ENCODE measurements at places on chromosomes 4 and X.

- DNase-seq: no peak
Observed at GRCh38 chrX:7334253-7334935, 186.4 kb upstream of the PUDP start.

GRCh38 chr4:174181827-174182226 lies 101.6 kb downstream of the FBXO8 start:
- no peak for DNase-seq

DNA sequence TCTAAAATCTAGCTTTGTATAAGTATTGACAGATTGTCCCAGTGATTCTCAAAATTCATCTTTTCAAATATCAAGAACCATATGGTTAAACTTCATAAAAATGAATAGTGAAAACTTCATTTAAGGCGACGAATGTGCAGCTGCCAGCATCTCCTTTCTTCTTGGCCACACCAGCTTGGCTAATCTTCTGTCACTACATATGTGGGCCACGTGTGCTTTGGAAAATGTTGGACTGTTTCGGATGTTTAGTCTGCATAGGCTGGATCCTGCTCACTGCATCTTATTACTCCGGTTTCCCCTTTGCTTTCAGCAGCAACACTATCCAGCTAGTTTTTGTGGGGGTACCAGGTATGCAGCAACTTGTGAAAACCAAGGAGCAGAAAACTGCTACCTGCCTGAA lies 221.9 kb downstream of the BMPR1B start:
- no peak for DNase-seq

DNA sequence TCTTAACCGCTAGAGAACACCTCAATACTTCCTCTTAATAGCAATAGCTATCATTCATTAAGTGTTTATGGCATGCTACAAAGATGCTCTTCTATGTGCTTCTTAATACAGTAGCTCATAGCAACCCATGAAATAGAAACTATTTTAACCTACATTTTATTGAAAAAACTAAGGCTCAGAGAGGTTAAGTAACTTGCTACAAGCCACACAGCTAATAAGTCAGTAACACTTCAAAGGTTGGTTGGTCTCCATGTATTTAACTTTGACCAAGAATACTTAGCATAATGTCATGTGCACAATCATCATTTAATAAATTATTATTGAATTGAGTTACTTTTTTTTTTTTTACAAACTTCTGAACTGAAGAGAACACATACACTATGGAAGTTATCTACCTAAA lies 36.1 kb downstream of the IL13RA1 start:
- DNase-seq: no peak

DNA sequence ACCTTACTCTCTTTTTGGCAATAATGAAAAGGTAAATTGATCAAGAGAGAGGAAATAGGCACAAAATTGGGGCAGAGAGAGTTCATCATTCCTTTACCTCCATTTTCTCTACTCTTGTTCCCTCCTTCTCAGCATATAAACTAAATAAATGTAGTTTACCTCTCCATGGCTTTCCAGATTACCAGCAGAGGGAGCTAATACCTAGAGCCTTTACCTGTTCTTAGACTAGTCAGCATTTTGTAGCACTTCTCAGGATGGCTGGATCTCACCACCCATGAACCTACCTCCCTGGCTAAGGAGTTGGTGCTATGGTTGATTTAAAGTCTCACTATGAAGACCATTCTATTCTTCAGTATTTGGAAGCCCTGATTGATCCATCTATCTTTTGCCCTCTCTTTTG lies 15.7 kb downstream of the OFD1 start:
- no peak for DNase-seq

DNA sequence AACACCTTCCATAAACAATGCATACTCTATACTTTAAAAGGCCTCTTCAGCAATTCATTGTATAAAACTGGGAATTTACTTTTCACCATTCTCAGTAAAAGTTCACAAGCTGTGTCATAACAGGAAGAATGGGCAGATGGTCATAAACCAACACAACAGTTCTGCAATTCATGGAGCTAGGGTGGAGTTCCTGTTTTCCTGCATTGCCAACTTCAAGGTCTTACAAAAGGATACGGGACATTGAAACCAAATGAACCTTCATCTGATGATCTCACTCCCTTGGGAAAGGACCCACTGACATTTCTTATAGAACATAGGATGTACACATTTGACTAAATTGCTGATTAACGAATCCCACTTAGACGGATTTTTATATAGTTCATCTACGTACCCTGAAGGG lies 4.1 kb downstream of the KDR start:
- no peak for DNase-seq

DNA sequence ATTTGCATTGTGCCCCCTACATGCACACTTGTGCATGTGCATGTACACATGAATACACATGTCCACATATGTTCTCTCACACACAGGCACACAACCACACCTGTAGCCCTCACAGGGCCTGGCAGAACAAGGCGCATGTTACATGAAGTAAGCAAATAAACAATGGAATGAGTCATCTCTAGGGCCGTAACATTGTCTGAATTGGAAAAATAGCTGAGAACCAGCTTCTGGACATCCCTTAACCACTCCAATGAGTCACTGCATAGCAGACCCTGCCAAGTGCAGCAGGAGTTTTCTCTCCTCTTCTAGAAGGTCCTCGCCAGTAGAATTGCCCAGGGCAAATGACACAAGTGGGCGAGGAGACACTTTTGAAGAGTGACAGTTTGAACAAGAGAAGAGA lies 66.1 kb downstream of the MAGEA10 start:
- DNase-seq: no peak

DNA sequence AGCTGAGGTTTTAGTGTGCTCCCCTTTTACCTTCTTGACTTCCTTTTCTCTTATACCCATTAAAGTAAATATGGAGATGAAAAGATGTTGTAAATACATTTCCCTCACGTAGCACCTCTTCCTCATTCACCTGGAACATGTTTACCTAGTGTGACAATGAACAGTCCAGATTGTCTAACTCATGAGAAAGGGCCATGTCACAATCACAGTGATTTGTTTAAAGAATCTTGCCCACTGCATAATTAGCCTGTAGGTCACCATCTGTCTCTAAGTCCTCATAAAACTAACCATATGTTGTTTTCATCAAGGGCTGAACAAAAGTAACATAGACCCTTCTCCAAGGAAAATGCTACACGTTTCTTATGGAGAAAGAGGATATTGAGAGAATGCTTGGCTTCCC lies 85.7 kb downstream of the TSPAN5 start:
- no peak for DNase-seq

DNA sequence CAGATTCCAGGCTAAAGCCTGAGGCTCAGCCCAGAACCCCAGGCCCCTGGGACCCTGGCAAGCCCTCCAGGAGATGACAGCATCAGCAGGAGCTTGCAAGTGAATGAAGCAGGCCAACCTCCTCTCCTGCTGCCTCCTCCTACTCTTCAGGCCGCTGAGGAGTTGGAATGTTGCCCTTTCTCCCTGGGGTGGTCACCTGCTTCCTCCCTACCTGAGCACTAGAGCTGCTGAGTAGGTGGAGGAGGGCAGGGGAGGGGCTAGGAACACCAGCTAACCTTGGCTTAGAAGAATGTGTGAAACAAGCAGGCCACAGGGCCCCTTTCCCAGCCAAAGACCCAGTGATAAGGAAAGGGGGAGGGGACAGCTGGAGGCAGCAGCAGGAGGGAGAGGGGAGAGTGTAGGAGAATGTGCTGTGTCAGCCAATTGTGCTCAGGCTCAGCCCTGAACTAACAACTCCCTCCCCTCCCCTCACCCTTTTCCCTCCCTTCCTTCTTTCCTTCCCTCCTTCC lies 58.0 kb downstream of the PJA1 start:
- no peak for DNase-seq

DNA sequence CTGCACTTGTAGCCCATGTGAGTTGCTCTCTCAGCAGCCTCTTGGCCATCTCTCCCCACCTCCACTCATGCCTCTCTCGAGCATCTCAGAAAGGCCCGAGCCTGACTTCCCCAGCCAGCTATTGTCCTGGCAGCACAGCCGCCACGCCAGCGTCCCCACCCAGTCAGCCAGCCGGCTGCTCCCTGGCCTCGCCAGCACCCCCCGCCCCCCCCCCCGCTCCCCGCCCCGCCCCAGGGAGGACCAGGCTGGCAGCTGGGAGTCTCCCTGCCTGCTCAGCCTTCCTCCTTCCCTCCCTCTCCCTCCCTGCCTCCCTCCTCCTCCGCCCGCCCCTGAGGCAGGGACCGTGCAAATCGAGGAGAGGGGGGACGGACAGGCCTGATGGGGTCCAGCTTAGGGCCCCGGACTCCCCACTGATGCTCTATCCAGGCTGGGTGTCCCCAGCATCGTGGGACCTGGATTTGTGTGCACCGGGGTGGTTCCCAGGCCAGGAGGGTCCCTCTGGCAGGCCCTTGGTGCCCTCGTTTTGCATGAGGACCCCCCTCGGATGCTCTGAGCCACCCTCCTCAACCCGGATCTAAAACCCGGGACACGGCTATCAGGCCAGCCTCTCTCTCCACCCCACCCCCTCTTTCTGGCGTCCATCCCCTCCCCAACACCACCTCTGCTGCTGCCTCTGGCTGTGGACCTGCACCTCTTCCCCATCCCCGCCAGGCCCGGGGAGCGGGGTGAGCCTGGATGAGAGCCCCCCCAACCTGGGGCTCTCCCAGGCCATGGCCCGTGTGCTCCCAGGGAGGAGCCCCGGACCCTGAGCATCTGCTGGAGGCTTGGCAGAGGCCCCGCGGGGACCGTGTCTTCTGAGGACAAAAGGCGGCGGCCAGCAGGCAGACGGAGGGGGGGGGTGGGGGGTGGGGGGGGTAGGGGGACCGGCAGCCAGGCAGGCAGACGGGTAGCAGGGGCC lies at the start of gene GPR173:
Gene GPR173 (plus strand): TSS at position 621 of the 958 bp plus-strand sequence. CDS start 27,833 bp downstream, outside the sequence.
- no peak for DNase-seq

- no peak for DNase-seq
Observed at GRCh38 chr4:145494666-145495270, 13.1 kb downstream of the SMAD1 start.

GRCh38 chr4:152063621-152064240 lies 302.9 kb upstream of the GATB start:
- no peak for DNase-seq

Measured in GM20000 (cell line).